Testis (tissue), 5 donors: ENCODE measurements at places on chromosomes 7 and 10. TPM values are rescaled to one million over a fixed set of nuclear protein-coding genes. Genes with fewer than 3 reads are reported as not detected.

- no peaks in the 10 kb centered on the region for H3K36me3 ChIP-seq
- H3K27me3 ChIP-seq = no peaks in the 10 kb centered on the region
- H3K27ac ChIP-seq = no peak overlapping the region
- peaks cover 15% of the 10 kb centered on the region for H3K4me1 ChIP-seq
- H3K4me3 ChIP-seq = no peak overlapping the region
Measured at GRCh38 chr10:310976-311639, 175.9 kb downstream of the ZMYND11 start.

DNA sequence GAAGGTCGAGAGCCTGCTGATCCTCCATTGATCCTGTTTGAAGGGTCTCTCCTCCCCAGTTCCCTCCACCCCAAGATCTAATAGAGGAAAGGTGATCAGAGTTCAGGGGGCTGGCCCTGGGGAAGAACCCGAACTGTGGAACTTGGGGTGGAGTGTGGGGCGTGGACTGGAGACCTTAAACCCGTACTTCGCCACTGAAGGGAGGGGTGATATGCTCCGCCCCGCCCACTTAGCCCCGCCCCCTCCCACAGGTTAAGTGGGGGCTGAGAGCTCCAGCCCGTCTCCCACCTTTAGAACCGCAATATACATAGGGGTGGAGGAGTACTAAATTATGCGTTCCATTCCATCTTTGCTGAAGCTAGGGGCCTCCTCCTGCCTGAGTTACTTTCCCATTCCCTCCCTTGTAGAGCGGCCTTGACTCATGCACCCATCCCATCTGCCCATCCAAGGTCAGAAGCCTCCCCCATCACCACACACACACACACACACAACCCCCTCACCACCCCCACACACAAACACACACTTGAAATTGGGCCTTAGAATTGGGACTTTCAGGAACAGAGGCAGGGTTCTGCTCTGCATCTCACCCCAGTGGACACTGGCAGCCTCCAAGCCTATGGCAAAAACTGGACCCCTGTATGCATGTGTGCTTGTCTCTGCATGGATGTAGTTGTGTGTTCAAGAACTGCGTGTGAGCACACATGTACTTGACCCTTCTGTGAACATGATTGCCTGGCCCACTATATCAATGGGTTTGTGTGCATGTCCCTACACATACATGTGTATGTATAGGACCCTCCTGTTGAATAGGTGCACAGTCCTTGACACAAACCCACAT is 991 bp downstream of the SEMA4G start:
- H3K4me3 ChIP-seq = peak overlapping the region; percentile 63
- peaks cover 21% of the 10 kb centered on the region for H3K4me1 ChIP-seq
- DNase-seq = peak; percentile 8
- no peaks in the 10 kb centered on the region for H3K27me3 ChIP-seq

GRCh38 chr10:86253091-86254072 is 113.2 kb downstream of the GRID1 start:
- H3K27me3 ChIP-seq = no peaks in the 10 kb centered on the region
- H3K4me1 ChIP-seq = no peaks in the 10 kb centered on the region
- H3K27ac ChIP-seq = no peak overlapping the region

The GSDME gene
- total RNA-seq = 59.4 TPM

The FAM25C gene
- not detected for total RNA-seq

- peaks cover 46% of the 10 kb centered on the region for H3K4me1 ChIP-seq
- H3K27ac ChIP-seq = no peak overlapping the region
- H3K4me3 ChIP-seq = no peak overlapping the region
- H3K27me3 ChIP-seq = no peaks in the 10 kb centered on the region
- peak; percentile 21 for DNase-seq
Measured at GRCh38 chr10:124997771-124998623, 56.1 kb downstream of the ZRANB1 start.

DNA sequence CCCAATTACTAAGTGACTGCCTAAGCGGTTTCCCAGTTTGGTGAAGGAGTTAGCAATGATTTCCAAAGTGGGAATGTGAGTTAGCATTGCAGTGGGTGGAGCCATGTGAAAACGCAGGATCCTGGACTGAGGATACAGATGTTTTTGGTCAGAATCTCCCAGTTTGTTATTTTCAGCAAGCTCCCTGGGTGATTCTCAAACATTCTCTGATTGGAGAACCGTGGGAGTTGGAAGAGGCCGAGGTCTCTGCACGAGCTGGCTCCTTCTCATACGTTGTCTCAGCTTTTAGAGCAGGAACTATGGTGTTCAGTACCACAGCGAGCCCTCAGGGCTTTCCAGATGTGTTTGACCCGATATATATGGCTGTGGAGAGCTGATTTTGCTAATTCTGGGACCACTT is 396.5 kb upstream of the NPVF start:
- H3K4me3 ChIP-seq = no peak overlapping the region
- no peaks in the 10 kb centered on the region for H3K36me3 ChIP-seq
- H3K4me1 ChIP-seq = peaks cover 18% of the 10 kb centered on the region
- H3K27me3 ChIP-seq = no peaks in the 10 kb centered on the region
- H3K27ac ChIP-seq = peak overlapping the region; percentile 90
- DNase-seq = peak; percentile 69

- no peaks in the 10 kb centered on the region for H3K4me1 ChIP-seq
- no peaks in the 10 kb centered on the region for H3K27me3 ChIP-seq
- DNase-seq = no peak
- no peak overlapping the region for H3K4me3 ChIP-seq
- no peaks in the 10 kb centered on the region for H3K36me3 ChIP-seq
Measured at GRCh38 chr10:107880185-107880584, 715.7 kb upstream of the SORCS1 start.
